Myocyte (in vitro differentiated cells): ENCODE measurements at places on chromosomes 2 and 18. TPM values are rescaled to one million over a fixed set of nuclear protein-coding genes. Genes with fewer than 3 reads are reported as not detected.

Gene TTC32
- total RNA-seq, result 8.3 and 12.0 TPM in 2 replicates

Gene DNMT3A
- 5.7 and 5.8 TPM in 2 replicates for total RNA-seq

Gene SLC19A3
- 0.29 TPM in 1 of 2 replicates, not detected in the other for total RNA-seq

Gene KCNJ3
- total RNA-seq, result 0.05 TPM in 1 of 2 replicates, not detected in the other

Gene MCFD2
- 51.8 and 66.7 TPM in 2 replicates for total RNA-seq

Gene RAB27B
- 6.8 and 11.4 TPM in 2 replicates for total RNA-seq

Gene SCN9A
- 2.8 and 2.9 TPM in 2 replicates for total RNA-seq

Gene GTF3C2
- total RNA-seq, result 45.8 and 46.9 TPM in 2 replicates

Gene ABCG5
- not detected in 2 replicates for total RNA-seq

Gene SERPINB3
- not detected in 2 replicates for total RNA-seq

Gene KCNK3
- total RNA-seq, result 0.62 and 1.1 TPM in 2 replicates

Gene AQP12B
- not detected in 2 replicates for total RNA-seq

GRCh38 chr2:132496555-132496954 is 80.0 kb downstream of the GPR39 start:
- DNase-seq, result no peak

DNA sequence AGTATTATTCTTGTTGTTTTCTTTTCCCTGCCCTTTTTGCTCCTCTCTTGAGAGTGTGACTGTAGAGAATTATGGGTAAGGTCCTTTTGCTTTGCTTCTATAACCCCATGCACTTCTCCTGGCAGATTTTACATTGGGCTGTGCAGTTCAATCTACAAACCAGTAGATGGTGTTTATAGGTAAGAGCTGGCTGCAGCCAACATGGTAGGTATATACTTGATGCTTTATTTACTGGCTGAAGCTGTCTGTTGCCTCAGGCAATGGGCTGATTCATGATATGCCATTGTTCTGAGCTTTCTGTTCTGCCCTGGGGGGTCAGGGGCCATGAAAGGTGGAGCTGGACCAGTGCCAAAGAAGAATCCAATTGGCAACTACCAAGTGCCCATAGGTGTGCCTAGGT is 48.3 kb upstream of the MYL1 start:
- no peak for DNase-seq

DNA sequence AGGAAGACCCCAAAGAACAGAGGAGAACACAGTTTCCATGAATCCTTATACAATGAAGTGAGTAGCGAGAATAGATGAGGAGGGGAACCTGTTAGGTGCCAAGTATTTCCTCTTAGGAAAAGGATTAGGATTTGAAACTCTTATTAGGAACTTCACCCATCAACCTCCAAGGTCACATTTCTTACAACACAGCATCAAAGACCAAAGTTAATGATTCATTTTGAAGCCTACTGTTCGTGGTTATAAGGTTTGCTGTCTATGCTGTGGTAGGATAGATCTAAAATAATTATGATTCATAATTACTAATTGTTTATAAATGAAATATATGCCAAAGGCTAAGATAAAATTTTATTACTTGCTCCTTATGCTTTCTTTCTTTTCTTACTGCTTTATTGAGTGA is 6.1 kb downstream of the CFAP221 start:
- no peak for DNase-seq

DNA sequence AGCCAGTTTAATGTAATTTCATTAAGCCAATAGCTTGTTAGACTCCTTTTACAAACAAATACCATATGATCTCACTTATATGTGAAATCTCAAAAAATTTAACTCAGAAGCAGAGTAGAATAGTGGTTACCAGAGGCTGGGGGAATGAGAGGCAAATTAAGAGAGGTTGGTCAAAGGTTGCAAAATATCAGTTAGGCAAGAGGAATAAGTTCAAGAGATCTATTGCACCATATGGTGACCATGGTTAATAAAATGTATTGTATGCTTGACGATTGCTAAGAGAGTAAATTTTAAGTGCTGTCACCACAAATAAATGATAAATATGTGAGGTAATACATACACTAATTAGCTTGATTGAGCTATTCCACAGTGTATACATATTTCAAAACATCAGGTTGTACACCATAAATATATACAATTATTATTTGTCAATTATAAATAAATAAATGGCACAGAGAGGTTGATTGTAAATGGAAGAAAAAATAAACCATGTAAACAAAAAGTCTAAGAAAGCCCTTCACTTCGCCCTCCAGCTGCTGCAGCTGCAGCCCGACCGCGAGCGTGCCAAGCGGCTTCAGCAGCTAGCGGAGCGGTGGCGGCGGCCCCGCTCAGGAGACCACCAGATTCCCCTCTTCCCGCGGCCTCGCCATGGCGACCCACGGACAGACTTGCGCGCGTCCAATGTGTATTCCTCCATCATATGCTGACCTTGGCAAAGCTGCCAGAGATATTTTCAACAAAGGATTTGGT is 23.0 kb upstream of the ACTR2 start:
- peak; percentile 44 for DNase-seq

DNA sequence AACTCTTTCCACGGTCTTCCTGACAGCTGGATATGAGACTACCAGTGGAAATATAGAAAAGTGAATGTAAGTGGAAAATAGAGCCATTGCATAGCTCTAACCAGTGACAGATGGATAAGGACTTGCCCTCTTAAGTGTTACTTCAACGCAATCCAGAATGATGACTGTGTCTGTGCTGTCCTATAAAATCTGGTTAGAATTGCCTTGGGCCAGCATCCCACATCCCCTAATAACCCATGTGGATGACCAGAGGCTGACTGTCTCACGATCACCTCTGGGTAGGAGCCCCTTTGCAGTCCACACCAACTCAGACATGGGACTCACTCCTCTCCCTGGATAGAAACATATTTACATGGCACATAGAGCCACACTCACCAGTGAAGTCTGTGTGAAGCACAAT is 186.6 kb downstream of the C1D start:
- no peak for DNase-seq

- DNase-seq, result no peak
These were observed 39.6 kb upstream of the CCDC88A start for GRCh38 chr2:55459279-55459678.

- DNase-seq, result peak; percentile 62
These were observed 183.4 kb downstream of the MYO3B start for GRCh38 chr2:170361090-170361936.

DNA sequence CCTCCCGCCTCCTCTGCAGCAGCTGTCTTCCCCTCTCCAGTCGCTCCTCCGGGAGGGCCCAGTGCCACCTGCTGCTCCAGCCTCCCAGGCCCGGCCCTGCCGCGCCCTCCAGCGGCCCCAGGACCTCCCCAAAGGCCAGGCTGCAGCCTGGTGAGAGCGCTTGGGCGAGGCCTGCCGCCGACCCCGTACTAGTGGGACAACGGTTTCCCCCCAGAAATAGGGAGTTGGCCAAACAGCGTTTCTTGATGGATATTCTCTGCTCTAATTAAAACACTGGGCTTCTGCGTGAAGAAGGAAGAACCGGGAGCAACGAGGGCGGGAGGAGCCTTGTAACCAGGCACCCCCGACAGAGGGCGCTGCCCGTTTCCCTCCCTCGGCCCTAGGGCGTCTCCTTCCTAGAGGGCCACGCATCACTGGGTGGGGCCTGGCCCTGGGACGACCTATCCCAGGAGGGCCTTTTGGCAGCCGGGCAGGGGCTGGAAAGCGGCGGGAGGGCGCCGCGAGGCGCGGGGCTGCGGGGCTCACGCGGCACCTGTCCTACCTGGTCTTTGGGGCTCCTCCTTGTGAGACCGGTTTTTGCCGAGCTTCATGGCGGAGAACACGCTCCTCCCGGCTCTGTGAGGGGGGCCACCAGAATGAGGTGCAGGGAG is 25.4 kb upstream of the OTOF start:
- peak; percentile 89 for DNase-seq

- DNase-seq, result peak; percentile 50
These were observed 72.5 kb downstream of the FAM210A start for GRCh38 chr18:13653746-13654433.

- peak; percentile 79 for DNase-seq
These were observed 6.5 kb upstream of the KCNG2 start for GRCh38 chr18:79790996-79791972.

- no peak for DNase-seq
These were observed 1913.1 kb upstream of the PIK3C3 start for GRCh38 chr18:40041951-40042350.

GRCh38 chr2:147945660-147946059 is 74.9 kb downstream of the ORC4 start:
- DNase-seq, result peak; percentile 66

DNA sequence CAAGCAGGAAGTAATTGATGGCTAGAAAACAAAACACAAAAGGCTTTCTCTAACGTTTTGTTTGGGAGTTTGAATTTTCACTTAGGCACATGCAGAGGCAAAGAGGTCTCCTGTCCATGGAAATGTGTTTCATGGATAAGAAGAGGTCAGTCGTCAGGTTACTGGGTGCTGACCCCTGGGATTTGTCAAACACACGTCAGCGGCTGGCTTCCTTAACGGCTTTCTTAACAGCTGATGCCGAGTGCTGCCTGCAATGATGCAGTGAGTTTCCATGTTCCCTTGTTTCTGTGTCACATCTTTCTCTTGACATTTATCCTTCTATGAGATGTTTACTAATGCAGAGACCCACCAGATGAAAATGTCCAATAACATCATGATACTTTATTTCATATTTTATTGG is 31.7 kb downstream of the GPR39 start:
- DNase-seq, result no peak

DNA sequence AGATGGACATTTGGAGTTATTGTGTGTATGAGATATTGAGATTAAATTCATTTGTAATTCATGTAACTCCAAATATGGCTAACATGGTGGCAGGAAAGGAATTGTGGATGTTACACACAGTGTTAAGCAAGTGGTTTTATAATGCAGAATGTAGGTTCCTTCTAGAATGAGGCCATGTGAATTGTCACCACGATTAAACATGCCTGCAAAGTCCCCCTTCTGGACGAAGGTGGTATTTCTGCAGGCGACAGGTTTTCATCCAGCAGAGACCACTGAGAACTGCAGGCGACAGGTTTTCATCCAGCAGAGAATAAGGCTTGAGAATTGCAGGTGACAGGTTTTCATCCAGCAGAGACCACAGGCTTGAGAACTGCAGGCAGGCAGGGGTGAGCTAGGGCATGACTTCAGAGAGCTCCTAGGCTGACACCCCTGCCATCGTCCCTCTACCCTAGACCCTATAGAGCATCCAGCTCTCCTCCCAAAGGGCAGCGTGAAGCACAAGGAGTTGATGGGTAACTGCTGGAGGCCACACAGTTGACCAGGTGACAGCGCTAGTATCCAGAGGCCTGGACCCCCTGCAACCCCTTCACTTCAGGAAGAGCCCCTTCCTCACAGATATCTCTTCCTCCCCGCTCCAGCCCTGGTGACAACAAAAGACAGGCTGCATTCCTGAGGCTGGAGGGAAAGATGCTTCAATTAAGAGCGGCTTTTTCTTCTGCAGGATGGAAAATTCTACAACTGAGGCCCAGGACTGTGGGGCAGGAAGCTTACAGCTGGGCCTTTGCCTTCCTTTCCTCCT is 175.8 kb downstream of the LOXHD1 start:
- peak; percentile 55 for DNase-seq

- DNase-seq, result no peak
These were observed 85.9 kb upstream of the ACSL3 start for GRCh38 chr2:222774941-222775340.

GRCh38 chr2:113679457-113679856 is 52.4 kb downstream of the RABL2A start:
- no peak for DNase-seq

DNA sequence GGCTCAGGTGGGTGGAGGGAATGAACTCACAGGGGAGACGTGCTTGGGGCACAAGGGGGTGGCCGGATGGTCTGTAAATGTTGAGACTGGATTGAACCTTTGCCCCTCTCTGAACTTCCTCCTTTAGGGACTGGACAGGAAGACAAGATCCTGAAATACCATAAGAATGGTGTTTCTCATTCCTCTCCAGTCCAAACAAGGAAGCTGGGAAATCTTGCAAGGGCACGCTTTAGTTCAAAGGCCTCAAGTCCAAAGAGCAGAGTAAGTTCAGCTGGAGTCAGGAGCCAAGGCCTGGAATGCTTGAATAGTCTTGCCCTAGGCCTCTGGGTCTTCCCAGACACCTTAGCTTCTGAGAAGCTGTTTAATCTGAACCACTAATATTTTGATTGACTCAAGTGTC is 52.4 kb upstream of the SIX3 start:
- DNase-seq, result no peak

DNA sequence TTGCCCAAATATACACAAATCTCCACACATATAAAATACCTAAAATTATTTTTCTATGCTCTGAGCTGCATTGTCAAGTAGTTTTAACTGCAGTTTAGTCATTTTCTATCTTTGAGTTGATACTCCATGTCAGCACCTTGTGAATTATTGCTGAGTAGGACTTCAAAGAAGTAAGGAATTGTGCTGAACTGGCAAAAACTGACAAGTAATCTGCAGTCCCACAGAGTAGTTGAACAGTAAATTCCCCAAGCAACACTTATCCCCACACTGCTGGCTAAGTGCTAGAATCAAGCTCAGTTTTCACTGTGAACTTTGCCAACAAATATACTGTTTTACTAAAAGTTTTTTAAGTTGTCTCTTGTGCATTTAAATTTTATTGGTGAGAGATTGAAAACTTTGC is 141.8 kb upstream of the ST6GAL2 start:
- no peak for DNase-seq

DNA sequence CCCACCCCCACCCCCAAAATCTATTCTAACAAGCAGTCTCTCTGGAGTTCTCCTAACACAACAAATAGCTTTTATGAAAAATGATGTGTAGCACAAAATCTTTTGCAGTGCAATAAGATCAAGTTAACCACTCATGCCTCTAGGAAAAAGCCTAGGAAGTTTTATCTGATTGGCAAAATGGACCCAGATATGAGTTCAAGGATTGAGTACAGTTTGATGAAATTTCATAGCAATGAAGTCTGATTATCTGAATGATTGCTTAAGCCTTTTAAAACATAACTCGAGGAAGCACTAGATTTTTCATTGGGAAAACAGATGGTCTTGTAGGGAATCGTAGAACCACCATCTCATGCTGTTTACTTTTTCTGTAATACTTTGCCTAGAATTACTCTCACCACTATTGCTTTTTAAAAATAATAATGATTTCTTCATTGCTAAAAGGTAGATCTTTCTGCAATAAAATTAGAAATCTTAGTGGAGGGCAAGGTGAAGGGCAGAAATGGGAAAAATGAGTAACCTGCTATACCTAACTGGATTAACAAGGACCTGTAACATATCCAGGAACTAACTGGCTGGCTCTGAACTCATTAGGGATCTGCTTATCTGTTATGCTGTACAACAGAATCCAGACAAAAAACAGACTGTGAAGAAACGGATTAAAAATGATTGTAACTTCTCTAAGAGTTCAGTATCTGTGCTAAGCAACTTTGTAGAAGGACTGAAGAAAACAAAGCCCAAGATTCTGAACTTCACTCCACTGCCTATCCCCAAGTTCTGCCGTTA is 73.7 kb upstream of the ETAA1 start:
- DNase-seq, result no peak

GRCh38 chr2:7044253-7045250 is 127.3 kb downstream of the RNF144A start:
- DNase-seq, result peak; percentile 4
